Ureter (tissue), 1 donor: ENCODE measurements at places on chromosomes 2 and 18. TPM values are rescaled to one million over a fixed set of nuclear protein-coding genes. Genes with fewer than 3 reads are reported as not detected.

GRCh38 chr18:74489676-74490075, 6.5 kb upstream of the CNDP2 start:
- no peak for DNase-seq

Gene ELOA2
- not detected for total RNA-seq

GRCh38 chr2:88865801-88866371, 174.4 kb downstream of the RPIA start:
- no peak for DNase-seq

GRCh38 chr18:62354151-62354550, 29.0 kb downstream of the TNFRSF11A start:
- DNase-seq: no peak
